Effector CD8-positive, alpha-beta T cell (primary cell): ENCODE measurements at places on chromosomes 12 and 14.

- no peak for DNase-seq
Observed at GRCh38 chr12:53586745-53587144, 39.4 kb downstream of the ATF7 start.

- no peak for DNase-seq
Observed at GRCh38 chr12:105359856-105360255, 29.4 kb downstream of the C12orf75 start.

- no peak for DNase-seq
Observed at GRCh38 chr14:36075203-36075602, 101.3 kb downstream of the PTCSC3 start.

DNA sequence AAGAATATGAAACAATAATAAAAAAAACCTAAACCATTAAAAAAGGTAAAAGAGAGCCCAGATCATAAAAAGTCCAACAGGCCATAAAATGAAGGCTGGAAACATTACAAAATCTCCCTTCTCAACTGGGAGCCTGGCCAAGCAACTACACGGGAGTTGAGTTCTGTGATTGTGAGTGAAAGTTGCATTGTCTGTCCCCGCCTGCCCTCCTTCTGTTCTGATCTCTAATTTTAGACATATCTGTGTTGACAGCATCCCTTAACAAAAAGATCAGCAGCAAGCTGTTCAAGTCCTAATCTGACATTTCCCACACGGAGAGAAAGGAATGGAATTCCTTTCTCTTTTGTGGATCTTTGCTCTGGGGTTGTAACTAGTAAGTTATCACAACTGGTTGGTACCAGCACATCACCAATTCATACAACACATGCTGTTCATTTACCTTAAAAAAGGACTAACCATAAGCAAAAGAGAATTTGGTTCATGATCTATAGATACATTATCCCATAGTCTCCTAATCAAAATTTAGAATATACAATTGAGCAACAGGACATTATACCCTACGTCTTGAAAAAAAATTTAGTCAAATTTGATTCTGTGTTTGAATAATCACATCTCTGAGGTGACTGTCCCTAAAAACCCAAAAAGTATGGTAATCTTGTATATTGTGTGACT is 205.1 kb upstream of the GZMB start:
- DNase-seq: no peak

- no peak for DNase-seq
Observed at GRCh38 chr12:68349220-68349621, 17.1 kb upstream of the MDM1 start.

GRCh38 chr12:12786351-12786705 is 869 bp downstream of the APOLD1 start:
- DNase-seq: no peak

DNA sequence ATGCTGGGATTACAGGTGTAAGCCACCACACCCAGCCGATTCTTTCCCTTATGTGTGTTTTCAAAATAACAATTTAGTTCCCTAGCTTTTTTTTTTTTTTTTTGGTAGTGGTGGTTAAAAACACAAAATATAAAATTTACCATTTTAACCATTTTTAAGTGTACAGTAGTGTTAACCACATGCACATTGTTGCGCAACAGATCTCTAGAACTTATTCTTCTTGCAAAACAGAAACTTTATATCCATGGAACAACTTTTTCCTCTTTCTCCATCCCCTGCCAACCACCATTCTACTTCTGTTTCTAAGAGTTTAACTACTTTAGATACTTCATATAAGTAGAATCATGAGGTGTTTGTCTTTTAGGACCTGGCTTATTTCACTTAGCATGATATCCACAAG is 1.1 kb upstream of the NDUFA12 start:
- DNase-seq: no peak

DNA sequence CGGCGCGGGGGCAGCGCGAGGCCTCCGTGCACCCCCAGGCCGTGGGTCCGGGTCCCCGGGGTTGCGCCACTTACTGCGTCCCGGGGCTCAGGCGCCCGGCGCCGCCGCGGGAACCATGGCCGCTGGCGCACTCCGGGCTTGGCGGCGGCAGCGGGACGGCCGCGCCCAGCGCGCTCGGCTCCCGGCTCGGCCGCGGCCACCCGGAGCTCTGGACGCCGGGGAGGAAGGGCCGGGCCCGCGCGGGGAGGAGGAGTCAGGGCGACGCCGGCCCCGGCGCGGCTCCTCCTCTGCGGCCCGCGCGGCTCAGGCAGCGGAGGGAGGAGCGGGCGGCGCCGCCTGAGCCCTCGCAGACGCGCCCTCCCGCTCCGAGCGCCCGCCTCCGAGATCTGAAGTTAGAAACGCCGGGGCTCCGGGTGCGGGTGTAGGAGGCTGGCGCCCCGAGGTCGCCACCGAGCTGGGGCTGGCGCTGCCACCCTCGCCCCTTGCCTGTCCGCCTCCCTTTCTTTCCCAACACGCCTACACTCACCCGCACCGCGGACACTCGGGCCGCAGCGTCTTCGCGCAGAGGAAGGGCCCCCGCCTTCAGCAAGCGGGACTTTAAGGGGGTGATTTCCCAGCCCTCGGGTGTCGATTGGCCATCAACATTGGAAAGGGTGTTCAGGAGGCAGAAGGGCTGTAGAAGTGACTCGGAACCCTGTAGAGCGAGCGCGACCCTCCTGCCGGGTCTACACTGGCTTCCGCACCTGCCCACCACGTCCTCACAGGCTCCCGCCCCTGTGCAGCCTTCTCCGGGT is at the start of gene NIN:
NIN (minus strand) TSS at position 231 of the 794 bp plus-strand sequence. CDS start 9,106 bp downstream, outside the sequence.
- peak; percentile 51 for DNase-seq

- DNase-seq: no peak
Observed at GRCh38 chr12:63997198-63997597, 152.7 kb downstream of the SRGAP1 start.

GRCh38 chr12:52024845-52025230 is 18.1 kb downstream of the TAMALIN start:
- DNase-seq: no peak

GRCh38 chr14:75626863-75627262 is 33.8 kb downstream of the ERG28 start:
- DNase-seq: no peak

DNA sequence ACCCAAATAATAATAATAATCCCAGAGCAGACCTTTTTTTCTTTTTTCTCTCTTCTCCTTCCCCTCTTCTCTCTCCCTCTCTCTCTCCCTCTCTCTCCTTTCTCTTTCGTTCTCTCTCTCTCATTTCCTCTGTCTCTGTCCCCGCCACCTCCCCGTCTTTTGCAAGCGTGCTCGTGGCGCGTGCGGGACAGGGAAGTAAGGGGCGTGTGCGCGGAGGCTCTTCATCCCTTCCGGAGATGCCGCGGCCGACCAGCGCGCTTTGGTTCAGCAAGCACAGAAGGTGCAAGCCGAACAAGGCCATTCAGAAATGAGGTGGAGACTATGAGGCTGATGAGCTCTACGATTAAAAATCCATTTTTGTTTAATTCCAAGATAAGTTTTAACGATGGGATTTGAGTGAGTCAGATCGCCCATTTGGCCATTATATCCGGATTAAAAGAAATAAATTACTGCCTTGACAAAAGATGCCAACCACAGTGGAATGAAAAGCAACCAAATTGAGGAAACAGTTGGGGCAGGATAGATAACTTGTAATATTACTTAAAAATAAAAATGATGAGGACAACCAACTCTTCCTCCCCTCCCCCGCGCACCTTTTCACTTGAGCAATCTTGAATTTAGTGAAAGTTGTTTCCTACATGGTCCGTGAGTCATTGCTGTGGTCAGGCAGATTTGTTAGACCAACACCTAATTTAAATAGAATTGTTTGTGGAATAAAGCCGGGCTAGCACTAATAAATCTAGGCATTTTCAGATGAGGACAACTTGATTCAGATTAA is 1.2 kb upstream of the AMIGO2 start:
- peak; percentile 25 for DNase-seq

- DNase-seq: no peak
Observed at GRCh38 chr12:7241404-7242005, 52.0 kb downstream of the PEX5 start.

DNA sequence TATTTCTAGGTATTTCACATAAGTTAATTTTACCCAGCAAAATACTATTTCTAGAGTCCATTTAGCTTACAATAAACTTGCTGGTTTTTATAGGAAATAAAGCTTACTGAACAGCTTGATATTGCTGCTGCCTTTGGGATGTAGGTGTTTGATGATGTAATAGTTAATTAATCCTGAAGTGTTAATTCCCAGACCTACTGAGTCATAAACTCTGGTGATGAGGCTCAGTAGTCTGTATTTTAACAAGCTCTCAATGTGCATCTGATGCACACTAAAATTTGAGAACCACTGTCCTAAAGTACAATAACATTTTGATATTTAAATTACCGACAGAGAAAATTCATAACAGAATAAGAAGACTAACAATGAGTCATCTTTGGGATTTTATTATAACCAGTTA is 168.4 kb downstream of the FUT8 start:
- no peak for DNase-seq

GRCh38 chr14:39107591-39107996 is 4.6 kb upstream of the SEC23A start:
- no peak for DNase-seq
